Kidney epithelial cell (primary cell): ENCODE measurements at places on chromosomes 16 and 17.

DNA sequence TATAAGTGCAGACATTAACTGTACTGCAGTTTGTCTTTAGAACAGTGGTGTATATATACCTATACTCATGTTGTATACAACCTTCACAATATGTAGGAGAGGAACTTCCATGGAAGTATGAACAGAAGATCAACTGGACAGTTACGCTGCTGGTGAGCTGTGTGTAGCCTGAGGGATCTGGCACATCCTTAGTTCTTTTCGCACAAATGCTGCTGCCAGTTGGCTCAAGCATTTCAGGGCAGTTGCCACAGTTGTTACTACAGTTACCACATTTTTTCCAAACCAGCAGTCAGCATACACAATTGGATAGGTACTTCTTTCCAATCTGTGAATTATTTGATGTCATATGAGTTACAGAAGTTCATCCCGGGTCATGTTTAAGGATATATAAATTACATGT is 539.6 kb upstream of the HSBP1 start:
- no peak for DNase-seq

DNA sequence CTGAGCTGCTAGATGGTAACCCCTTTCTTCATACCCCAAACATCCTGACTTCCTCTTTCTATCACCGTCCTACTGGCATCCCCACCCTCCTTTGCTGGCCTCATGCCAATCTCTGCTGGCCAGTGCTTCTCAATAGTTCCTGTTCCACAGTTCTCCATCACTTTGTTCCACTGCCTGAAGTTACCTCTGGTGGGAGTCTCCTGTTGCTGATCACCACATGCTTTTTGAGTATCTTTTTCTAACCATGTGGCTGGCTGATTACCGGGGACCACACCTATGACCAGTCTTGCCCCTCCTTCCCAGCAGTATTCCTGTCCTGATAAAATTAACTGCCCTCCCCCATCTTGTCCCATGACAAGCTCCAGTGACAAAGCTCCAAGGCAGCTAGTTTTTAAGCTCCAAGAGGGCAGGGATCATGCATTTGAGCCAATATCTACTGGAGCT is 380.4 kb upstream of the CCL2 start:
- no peak for DNase-seq

DNA sequence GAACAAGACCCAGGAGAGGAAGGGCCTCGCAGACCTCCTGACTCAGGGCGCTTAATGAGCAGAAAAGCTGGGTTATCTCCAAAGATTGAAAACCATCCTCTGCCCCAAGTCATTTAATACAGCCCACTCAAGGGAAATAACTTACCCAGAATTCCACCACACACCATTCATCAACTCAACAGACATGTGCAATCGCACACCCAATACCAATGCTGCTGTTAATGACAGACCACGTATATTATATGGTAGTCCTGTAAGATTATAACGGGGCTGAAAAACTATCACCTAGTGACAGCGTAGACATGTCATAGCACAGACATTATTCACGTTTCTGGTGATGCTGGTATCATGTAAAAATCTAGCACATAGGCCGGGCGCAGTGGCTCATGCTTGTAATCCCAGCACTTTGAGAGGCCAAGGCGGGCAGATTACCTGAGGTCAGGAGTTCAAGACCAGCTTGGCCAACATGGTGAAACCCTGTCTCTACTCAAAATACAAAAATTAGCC is 52.5 kb upstream of the HELZ start:
- DNase-seq, result no peak

- DNase-seq, result no peak
These were observed 202.2 kb upstream of the CACNG5 start for GRCh38 chr17:66632731-66633130.

- DNase-seq, result no peak
These were observed 17.7 kb downstream of the PSMD11 start for GRCh38 chr17:32461853-32462617.

DNA sequence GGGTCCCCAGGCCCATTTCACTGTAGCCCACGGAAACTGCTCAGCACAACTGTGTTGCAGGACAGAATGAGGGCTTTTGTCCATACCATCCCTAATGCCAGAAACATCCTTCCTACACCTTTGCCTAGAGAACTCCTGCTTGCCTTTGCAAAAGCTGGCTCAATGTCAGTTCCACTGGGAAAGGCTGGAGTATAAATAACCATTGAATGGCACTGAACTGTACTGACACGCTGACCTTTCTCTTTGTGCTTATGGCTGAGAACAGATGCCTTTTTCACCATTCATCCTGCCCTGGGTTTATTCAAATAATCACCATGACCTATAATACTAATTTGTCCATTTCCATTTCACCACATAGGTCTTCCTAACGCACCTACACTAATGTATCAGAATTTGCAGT is 300.3 kb downstream of the XYLT1 start:
- DNase-seq, result no peak

GRCh38 chr17:19896679-19897078 is 28.9 kb upstream of the ULK2 start:
- DNase-seq, result no peak

GRCh38 chr17:69788957-69789356 is 286.1 kb upstream of the KCNJ16 start:
- DNase-seq, result no peak

DNA sequence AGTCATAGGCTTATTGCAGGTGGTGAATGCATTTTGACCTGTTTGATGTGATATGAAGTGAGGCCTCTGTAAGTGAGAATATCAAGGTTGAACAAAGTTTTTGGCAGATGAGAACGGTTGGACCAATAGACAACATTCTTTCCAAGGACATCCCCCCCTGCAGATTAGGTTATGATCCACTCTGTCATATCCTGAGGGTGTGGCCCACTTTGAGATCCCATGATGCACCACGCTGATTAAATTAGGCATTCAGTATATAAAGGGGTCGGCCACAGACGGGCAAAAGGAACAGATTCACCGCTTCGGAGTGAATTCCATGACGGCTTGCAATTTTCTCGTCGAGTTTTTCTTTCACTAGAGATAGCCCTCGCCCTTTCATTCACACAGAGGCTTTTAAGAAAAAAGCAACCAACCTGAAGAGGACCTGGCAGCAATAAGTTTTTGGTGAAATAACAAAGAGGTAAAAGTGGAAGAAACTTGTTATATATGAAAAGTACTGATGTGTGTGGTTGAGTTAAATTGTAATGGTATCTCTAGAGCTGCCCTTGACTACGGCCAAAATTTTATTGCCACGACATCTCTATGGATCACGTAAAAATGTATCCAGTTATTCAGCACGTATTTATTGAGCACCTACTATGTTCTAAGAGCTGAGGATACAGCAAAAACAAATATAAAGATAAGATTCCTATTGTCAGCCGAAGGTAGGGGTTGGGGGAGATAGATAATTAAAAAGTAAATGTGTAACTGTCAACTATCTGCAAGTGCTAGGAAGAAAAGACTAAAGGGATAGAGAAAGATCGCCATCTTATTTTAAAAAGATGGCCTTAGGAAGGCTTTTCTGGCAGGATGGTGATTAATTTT is 1.7 kb upstream of the RBBP6 start:
- no peak for DNase-seq

GRCh38 chr17:28372945-28373274 is 1.4 kb downstream of the SARM1 start:
- DNase-seq, result no peak

DNA sequence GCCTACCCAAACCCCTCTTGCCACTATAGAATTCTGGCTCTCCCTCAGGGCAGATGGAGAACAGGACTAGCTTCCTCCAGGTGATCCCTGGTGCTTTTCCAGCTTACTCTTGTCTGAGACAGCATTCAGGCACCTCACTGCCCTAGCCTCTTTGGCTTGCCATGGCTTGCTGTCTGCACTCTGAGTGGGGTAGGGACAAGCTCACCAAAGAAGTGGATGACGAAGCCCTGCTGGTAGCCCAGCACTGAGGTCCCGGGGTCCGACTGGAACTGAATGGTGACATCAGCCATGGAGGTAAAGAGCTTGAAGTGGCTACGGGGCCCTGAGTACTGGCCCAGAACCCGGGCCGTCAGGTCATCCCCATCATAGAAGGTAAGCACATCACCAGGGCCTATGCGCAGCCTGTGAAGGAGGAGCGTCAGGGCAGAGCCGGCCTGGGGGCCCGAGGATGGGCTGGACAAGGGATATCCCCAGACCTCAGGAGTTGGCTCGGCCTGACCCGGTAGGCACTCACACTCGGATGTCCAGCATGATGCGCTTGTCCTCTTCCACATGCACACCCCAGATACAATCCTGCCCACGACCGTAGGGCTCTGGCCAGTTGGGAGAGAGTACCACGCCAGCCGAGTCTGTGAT is 7.6 kb upstream of the PHF12 start:
- DNase-seq, result no peak

- DNase-seq, result no peak
These were observed 85.3 kb downstream of the ENGASE start for GRCh38 chr17:79159926-79160325.

DNA sequence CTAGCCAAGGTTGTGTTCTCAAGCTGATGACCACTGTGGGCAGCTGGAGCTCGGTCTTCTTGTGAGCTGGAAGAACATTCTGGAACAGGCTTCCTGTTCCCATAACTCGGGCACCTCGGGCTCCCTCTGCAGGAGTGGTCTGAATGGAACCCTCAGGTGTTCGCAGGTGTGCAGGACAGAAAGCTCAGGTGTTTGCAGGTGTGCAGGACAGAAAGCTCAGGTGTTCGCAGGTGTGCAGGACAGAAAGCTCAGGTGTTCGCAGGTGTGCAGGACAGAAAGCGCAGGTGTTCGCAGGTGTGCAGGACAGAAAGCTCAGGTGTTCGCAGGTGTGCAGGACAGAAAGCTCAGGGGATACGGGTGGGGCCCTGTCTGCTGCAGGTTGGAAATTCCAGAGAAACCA is 109.0 kb upstream of the CACNG5 start:
- no peak for DNase-seq

DNA sequence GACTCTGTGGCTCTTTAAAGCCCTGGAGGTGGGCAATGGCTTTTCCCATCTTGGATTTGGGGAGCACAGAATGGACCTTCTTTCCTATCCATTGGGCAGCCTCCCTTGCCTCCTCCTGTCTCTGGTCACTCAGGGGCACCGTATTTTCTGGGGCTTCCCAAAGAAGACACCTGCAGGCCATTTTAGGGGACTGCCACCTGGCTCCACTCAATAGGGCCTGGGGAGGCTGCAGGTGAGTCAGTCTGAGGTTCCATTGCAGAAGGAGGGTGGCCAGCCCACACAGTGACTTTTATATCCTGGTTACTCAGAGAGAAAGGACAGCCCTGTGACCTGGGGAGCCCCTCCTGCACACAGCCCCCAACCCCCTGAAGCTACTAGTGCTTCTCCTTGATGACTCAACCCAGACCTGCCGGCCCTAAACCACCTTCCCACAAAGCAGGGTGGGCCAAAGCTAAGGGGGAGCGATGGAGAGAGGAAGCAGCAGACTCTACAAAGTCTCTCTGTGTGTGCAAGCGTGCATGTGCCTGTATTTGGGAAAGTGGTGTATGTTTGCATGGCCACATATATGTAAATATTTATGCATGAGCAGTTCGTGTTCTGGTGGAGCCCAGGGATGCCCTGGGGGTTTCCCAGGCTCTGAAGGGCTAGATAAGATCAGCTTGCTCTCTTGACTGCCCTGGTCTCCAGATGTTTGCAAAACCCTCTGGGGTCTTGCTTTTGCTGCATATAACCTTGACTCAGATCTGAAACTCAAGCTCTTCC is 5.0 kb downstream of the CX3CL1 start:
- DNase-seq, result no peak

DNA sequence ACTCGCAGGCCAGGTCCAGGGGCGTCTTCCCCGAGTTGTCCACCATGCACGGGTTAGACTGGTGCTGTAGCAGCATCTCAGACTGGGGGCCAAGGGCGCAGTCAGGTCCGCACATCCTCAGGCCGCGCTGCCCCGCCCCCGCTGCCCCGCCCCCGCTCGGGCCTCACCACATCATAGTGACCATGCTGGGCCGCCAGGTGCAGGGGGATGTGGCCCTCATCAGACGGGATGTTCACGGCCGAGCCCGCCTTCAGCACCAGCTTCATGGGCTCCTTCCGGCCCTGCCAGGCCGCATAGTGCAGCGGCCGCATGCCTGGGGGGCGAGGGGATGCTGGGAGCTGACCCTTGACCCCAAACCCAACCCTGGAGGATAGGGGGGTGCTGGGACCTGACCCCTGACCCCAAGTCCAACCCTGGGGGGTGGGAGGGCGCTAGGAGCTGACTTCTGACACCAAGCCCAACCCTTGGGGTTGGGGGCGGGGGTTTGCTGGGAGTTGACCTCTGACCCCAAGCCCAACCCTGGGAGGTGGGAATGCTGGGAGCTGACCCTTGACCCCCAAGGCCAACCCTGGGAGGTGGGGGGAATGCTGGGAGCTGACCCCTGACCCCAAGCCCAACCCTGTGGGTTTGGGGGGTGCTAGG is 7.0 kb downstream of the CASKIN1 start:
- no peak for DNase-seq

DNA sequence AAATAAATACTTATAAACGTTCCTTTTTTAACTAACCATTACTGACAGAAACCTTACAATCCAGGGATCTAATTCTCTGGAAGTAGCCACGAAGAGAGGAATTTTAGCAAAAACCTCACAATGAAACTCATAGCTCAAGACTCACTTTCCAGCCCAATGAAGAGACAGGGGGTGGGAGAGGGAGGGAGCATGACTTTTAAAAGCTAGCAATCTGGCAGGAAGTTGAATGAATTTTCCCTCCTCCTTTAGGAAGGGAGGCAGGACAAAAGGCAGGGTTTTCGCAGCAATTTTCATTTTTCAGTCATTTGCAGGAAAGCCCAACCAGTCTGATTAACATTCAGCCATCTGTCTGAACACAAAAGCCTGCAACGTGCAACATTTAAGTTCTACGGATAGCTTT is 381.5 kb upstream of the PSMD7 start:
- no peak for DNase-seq

GRCh38 chr16:27758544-27758943 is 208.6 kb downstream of the KATNIP start:
- no peak for DNase-seq

- DNase-seq, result no peak
These were observed 6.9 kb upstream of the KRT17 start for GRCh38 chr17:41631025-41631897.

GRCh38 chr17:68567035-68567434 is 34.1 kb downstream of the FAM20A start:
- DNase-seq, result no peak

GRCh38 chr17:57953705-57954396 is 1.4 kb downstream of the CUEDC1 start:
- no peak for DNase-seq

- no peak for DNase-seq
These were observed 538 bp upstream of the FCSK start for GRCh38 chr16:70453892-70454221.

DNA sequence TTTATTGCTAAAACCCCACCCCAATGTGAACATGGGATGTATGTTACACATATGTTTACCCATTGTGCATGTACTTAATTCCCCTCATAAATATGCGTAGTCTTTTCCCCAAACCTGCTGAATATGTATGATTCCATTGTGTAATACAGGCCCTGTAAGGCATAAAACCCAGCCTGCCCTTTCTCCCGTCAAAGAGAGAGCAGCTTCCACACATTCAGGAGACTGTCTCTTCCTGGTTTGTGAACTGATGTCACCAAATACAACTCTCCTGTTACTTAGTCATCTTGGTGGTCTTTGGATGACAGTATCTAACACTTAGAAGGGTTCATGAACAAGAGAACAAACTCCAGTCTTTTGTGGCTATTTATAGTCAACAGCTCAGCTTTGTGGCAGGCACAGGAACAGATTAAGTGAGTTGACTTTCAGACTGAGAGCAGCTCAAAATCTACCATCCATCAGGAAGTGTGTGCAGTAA is 24.7 kb upstream of the TMC7 start:
- no peak for DNase-seq
